ENCODE measurements at places on chromosomes 2 and 18. TPM values are rescaled to one million over a fixed set of nuclear protein-coding genes. Genes with fewer than 3 reads are reported as not detected.

- no peaks in the 10 kb centered on the region for H3K36me3 ChIP-seq
- no peaks in the 10 kb centered on the region for H3K4me1 ChIP-seq
- no peak for DNase-seq
- no peaks in the 10 kb centered on the region for H3K27me3 ChIP-seq
Observed at GRCh38 chr18:4581966-4582365, 126.9 kb upstream of the DLGAP1 start.

The ADD2 gene
- not detected for total RNA-seq

The CHRNG gene
- total RNA-seq: not detected

The IMMT gene
- 129 TPM for total RNA-seq
